ENCODE measurements at places on chromosomes 4 and X. TPM values are rescaled to one million over a fixed set of nuclear protein-coding genes. Genes with fewer than 3 reads are reported as not detected.
A peak's percentile ranks its signal among the peaks of the same experiment; 100 is the strongest.

Gene IL15
- total RNA-seq, result 8.8 TPM

Gene TMEM144
- 5.7 TPM for total RNA-seq

Gene UCP1
- total RNA-seq, result 19.5 TPM

Gene PHKA1
- 4.0 TPM for total RNA-seq

Gene NIPAL1
- total RNA-seq, result 2.0 TPM

Gene TLR8
- total RNA-seq, result not detected

Gene VGLL1
- not detected for total RNA-seq

DNA sequence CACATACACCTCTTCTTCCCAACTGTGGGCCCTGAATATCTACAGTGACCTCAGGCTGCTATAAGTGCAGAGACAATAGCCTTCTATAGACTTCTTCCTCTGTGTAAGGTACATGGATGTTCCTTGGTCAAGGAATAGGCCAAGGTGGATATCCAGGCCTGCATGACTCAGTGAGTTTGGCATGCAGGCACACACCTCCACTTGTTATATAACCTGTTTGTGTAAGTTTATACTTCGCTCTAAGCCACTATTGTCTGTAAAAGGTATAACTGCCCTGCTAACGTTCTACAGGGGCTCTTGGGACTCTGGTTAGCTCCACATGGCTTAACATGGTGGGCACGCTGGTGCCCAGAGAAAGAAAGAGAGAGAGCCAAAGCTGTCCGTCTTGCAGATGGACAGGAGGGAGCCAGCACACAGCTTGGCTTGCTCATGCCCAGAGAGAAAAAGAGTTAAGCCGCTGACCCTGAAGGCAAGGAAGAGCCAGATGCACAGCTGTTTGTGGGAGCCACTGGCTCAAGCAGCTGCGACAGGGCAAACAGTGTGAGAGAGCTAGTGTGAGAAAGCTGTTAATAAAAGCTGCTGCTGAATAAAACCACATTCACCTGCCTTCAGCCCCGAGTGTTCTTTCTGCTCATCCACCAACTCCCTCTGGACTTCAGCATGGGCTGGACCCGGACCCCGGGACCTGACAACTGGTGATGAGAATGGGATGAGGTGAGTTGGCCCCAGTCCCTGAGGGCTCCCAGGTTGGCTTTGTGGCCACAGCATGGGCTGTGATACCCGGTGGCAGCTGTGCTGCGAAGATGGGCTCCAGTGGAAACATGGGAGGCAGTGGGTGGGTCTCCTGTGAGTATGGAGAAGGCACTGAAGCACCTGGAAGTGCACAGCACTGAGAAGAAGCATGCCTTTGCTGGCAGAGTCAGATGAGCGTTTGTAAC, 44.5 kb upstream of the ZBTB33 start:
- no peak for DNase-seq

GRCh38 chr4:69467797-69468196, 27.9 kb downstream of the UGT2B4 start:
- DNase-seq, result no peak

DNA sequence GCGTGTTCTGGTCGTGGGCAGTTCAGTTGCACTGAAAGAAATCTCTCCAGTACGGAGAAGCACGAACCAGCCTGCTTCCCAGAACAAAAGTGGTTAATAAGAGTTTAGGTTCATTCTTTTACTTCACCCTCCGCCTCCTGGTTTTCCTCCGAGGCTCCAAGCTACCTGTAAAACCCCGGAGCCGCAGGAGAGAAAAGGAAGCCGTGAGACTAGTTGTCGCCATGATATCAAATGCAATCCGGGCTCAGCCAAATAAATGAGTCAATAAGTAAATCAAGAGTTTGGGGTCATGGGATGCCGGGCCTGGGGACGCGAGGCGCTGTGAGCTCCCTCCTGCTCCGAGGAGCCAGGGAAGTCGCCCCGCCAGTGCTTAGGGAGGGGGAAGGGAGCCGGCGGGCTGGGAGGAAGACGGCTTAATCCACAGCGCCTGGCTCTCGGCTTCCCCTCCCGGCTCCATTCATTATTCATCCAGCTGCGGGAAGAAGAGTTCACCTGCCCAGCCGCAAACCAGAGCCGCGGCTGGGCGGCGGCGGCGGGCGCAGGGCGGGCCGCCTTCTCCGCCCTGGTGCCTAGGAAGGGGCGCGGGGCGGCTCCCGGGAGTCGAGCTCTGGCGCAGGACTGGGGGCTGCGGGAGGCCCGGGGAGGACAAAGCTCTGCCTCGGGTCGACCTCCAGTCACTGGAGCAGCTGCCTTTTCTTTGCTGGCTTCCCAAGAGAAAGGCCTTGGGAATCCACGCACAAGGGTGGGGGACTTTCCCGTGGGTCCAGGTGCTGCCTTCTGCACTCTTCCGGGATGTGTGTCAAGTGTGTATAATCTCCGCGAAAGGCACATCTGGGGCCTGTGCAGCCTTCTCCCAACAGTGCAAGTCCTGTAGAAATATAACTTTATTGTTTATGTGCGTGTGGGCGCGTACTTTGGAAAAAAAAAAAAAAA, 1.7 kb downstream of the FRAS1 start:
- DNase-seq, result peak; percentile 66

DNA sequence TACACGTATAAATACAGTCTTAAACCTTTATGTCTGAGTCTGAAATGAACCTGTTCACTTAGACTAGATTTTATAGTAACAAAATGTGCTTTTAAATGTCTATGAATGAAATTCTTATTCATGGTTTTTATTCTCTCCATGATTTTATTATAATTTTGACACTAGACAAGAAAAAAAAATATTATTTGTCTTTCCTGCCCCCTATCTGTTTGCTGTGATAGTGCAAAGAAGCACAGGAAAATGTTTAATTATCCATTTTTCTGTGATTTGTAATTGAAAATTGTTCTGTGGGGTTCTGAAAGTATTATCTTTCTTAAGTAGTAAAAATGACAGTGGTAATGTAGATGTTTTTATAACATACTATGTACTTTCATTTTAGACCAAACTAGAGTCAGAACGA, 52.0 kb downstream of the INTS6L start:
- no peak for DNase-seq

DNA sequence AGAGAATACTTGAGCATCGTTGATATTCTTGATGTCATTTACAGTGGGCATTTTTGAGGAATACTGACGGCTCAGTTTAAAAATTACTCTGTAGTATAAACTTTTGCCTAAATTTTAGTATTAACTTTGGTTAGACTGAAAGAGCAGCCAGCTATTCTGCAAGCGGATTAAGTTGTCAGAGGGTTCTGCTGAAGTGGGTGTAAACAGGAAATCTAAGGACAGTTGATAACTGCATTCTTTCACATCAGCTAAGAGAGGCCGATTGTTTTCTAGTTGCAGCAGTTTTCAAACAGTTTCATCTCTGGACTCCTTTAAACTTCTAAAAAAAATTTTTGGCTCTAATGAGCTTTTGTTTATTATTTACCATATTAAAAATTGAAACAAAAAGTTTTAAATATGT, 149.6 kb downstream of the RAPGEF2 start:
- no peak for DNase-seq

DNA sequence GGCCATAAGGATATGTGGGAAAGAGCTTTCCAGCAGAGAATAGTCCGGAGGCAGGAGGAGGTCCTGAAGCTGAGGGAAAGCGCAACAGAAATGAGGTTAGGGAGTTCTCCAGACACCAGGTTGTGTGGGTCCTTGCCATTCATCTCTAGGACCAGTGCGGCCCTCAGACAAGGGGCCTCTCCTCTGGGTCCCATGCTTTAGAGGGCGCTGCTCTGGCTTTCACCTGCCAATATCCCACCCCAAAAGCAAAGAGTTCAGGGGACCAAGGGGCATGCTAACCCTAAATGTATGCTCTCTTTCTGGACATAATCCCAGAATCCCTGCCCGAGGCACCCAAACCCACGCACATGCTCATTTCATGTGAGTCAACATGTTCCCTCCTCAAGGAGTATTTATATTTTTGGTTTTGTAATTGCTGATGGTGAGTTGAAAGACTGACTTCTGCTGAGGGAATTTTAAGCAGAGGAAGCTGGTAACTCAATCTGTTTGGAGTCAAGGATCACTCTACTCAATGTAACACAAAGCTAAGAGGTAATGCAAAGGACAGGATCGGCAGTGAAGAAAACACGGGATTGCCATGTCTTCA, 14.8 kb downstream of the RPL34 start:
- no peak for DNase-seq

DNA sequence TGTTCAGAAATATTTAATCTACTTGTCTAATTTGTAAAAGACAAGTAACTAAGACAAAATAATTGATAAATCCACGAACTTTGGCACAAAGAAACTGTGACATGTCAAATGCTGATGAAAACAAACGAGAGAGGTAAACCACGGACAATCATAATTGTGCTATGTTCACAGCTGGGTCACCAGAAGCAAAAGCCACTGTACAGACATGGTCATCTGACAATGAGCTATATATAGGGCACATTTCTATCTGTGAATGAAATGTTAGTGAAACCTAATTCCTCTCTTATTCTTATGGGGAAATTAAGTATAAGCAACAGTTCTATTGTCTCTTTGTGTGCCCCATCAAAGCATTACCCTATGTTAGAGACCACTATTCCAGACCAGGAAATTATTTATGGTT, 444.0 kb upstream of the TRAM1L1 start:
- no peak for DNase-seq

GRCh38 chrX:26581091-26581490, 365.1 kb downstream of the MAGEB5 start:
- DNase-seq, result no peak

DNA sequence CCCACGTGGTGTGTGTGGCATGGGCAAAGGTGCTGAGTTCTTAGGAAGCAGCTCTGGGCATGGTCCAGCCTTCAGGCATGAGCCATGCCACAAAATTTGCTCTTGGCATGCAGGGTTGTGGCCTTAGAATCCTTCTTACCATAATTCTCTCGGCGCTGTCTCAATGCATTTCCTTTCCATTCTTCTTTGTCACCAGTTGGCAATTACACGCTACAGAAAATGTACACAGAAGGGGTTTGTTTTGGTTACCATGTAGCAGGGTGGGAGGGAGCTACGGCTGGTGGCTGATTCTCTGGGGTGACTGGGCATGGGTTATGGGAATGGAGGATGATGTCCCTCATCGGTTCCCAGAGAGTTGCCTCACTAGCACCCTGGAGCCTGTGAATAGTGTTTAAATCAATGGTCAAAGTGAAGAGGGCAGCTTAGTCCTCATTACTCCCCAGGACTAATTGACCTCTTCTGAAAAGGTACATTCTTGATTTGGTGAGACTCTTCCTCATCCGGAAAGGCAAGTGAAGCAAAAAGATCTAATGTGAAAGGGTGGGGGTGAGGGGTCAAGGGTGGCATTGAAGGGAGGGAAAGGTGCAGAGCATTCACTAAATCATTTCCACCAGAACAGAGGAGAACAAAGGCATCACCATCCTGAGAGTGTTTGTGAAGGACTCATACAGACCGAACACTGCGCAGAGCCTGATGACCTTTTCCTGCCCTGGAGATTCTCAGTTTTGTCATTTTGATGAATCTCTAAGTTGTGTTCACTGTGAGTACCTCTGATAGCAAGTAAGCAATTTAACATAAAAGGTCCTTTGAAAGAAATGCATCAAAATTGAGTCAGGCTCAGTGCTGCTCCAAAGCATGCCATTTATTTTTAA, 199.8 kb upstream of the SFRP2 start:
- no peak for DNase-seq

- no peak for DNase-seq
Observed at GRCh38 chr4:15235135-15235534, 192.7 kb upstream of the C1QTNF7 start.

DNA sequence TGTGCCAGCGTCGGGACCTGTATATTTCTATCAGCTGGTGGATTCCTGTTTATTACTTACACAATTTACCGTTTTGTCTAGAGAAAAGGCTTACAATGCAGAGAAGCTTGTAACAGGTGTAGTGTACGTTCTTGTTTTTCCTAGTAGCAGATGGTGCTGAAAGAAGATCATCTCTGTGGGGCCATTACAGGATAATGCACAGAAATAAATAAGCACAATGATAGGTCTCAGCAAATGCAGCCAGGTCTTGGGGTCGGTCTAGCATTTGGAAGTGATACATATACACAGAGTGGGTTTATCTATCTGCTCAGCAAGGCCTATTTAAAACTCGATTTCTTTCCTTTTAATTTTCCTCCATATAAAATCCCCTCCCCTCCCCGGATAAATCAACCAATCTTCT, 180.9 kb upstream of the LCORL start:
- DNase-seq, result no peak

- DNase-seq, result no peak
Observed at GRCh38 chr4:38920677-38921076, 53.1 kb downstream of the FAM114A1 start.

GRCh38 chrX:109374262-109374960, 107.5 kb downstream of the GUCY2F start:
- DNase-seq, result no peak
